ENCODE measurements at places on chromosomes 7 and 10.
A peak's percentile ranks its signal among the peaks of the same experiment; 100 is the strongest.

- DNase-seq: no peak
Observed at GRCh38 chr10:49385939-49386922, 9.7 kb downstream of the DRGX start.

DNA sequence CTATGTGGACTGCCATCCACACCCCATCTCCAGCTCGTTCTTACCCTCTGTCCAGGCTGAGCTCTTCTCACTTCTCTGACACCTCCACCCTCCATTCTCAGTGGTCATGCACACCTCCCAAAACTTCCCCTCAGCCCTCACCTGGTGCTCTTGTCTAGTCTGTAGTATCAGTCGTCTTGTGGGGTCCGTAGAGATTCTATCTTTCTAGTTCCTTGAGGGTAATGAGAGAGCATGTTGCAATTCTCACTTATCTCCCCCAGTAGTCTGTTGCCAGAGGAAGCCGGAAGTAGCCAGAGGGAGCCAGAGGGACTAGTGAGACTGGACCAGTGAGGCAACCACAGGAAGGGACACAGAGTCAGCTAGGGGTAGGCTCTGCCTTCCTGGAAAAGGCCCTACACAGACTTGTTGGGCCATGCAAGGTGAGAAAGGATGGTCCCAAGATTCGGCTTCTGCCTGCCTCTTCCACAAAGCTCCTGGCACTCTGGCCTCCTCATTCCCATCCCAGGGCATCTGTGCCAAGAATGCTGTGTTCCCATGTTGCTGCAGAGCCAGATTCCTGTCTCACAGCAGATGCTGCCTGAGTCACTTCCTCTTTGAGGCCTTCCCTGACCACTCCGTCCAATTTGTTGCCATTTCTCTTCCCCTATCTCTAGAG lies 50.6 kb upstream of the DUSP5 start:
- DNase-seq: peak; percentile 44

- no peak for DNase-seq
Observed at GRCh38 chr10:73247509-73248258, 629 bp upstream of the DNAJC9 start.

DNA sequence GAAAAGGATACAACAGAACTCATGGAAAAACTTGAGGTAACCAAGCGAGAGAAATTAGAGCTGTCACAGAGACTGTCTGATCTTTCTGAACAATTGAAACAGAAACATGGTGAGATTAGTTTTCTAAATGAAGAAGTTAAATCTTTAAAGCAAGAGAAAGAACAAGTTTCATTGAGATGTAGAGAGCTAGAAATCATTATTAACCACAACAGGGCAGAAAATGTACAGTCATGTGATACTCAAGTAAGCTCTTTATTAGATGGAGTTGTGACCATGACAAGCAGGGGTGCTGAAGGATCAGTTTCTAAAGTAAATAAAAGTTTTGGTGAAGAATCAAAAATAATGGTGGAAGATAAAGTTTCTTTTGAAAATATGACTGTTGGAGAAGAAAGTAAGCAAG lies 62.1 kb downstream of the AKAP9 start:
- no peak for DNase-seq

- DNase-seq: peak; percentile 78
Observed at GRCh38 chr7:45088821-45089340, at the start of gene NACAD. Gene NACAD (minus strand): TSS chr7:45088969. CDS start chr7:45088894, 75 bp downstream.

GRCh38 chr7:50314836-50315592 lies 10.5 kb downstream of the IKZF1 start:
- DNase-seq: no peak

- DNase-seq: no peak
Observed at GRCh38 chr10:116667484-116667883, 46.7 kb downstream of the PNLIPRP2 start.

- peak; percentile 47 for DNase-seq
Observed at GRCh38 chr10:88657901-88658300, 6.3 kb upstream of the LIPF start.

GRCh38 chr7:113141803-113142202 lies 23.4 kb upstream of the SMIM30 start:
- no peak for DNase-seq

GRCh38 chr7:105444342-105444987 lies 55.7 kb upstream of the SRPK2 start:
- no peak for DNase-seq

Data from adipocyte (in vitro differentiated cells).